ENCODE measurements at places on chromosomes 4 and X.

DNA sequence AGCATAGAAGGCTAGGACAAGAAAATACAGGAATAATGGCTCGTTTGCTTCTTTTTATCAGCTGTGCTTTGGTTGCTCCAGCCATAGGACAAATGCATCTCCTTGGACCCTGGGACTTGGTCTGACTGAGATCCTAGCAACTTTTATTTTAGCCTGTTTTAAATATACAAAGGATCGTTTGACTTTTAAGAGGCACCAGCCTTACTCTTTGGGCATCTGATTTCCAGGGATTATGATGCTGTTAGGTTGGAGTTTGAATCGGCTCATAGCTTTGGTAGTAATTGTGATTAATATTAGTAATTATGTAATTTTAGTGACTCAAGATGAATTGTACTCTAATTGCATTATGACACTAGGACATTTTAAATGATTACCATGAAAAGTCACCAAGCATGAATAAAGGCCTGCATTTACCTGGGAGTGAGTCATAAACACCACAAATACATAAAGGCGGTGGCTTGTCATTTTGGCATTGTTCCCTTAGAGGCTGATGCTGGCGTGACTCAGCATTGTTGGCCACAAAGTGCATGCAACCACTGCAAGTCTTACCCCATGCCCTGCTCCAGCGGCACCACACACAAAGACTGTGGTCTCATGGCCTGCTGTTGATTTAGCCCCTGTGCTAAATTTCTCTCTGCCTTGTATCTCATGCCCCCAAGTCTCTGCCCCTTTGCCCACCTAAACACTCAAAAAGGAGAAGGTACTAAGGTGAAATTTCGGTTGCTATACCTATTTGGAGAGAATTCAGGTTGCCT is 12.4 kb downstream of the GPAT3 start:
- peak; percentile 76 for DNase-seq

DNA sequence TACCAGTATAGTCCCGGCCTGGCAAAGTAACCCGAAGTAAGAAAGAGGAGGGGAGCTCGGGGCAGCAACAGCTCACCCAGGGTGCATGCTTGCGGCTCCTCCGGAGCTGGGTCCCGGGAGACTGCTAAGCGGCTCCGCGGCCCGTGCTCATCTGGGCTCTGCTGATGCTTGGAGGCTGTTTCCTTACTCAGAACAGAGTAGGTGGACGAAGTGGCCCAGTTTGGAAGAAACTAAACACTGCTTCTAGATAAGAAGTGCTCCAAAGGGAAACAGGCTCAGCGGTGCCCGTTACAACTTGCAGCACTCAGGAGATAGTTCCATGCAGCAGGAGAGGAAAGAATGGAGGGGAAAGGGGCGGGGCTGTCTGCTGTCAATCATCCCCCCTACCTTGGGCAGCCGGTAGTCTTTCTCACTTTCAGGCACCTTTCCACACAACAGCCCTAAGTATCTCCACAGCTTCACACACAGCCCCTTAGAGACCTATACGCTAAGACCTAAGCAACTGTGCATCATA is at the start of gene COL4A6:
Gene COL4A6 (minus strand): TSS at position 313 of the 514 bp plus-strand sequence. CDS start 226 bp downstream, at position 87.
- DNase-seq = no peak

GRCh38 chrX:110684653-110685052 is 111.0 kb downstream of the CHRDL1 start:
- no peak for DNase-seq

GRCh38 chrX:7347465-7347864 is 199.5 kb upstream of the PUDP start:
- DNase-seq = no peak

DNA sequence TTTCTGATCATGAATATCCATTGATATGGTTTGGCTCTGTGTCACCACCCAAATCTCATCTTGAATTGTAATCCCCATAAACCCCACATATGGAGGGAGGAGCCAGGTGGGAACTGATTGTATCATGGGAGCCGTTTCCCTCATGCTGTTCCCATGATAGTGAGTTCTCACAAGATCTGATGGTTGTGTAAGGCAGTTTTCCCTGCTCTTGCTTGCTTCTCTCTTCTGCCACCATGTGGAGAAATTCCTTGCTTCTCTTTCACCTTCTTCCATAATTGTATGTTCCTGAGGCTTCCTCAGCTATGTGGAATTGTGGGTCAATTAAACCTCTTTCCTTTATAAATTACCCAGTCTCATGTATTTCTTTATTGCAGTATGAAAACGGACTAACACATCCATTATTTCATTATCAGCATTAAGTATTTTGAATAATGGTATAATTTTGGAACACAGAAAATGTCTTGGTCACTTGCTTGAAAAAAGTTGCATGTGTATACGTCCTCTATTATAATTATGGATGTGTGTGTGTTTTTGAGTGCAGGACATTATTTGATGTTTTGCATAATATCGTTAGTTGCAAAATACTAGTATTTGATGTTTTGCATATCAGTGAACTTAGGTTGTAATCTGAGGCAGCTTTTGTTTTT is 334.6 kb downstream of the PCDH10 start:
- DNase-seq = no peak

DNA sequence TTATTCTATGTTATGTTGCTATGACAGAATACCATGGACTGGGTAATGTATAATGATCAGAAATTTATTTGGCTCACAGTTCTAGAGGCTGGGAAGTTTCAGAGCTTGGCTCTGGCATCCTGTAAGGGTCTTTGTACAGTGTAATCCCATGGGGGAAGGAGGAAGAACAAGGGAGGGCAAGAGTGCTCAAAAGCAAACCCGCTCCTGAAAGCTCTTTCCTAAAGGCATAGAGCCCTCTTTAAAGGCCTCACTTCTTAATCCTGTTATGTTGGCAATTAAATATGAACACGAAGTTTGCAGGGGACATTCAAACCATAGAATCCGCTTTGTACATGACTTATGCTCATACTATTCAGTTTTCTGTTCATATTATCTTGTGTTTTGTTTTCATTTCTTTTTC is 191.3 kb upstream of the CTSO start:
- DNase-seq = no peak

DNA sequence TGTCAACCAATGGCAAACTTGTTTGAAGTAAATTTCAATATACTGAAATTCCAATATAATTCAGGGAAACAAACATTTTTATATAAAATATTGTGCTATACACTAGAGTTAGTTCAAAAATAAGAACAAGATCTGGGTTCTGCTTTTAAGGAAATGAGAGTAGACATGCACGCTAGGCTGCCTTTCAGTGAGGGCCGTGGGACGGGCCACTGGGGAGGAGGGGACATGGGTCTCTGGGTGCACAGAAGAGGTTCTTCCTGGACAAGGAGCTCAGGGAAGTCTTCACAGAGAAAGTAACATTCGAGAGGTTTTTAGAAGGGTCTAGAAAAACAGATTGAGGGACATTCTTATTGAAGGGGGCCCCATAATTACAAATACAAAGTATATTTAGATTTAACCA is 64.4 kb downstream of the SHROOM3 start:
- DNase-seq = no peak

DNA sequence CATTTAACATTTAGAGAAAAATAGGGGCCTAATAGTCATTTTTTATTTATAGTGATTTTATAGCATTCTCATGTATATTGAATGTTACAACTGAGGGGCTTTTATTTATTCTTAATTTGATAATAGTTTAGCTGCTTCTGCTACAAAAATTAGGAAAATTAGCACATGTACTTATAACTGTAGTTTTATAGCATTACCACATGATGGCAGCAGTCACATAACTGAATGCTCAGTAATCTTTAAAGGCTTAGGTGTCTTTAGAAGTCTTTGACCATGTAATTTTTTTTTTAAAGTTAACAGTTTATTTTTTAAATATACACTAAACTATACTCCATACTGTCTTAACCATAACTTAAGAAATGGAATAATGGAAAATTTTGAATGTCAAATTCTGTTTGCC is 136.6 kb downstream of the STAG2 start:
- no peak for DNase-seq

- DNase-seq = no peak
Observed at GRCh38 chr4:105620640-105621323, 68.4 kb downstream of the ARHGEF38 start.

- no peak for DNase-seq
Observed at GRCh38 chr4:80776168-80776567, 254.3 kb upstream of the BMP3 start.

- DNase-seq = no peak
Observed at GRCh38 chrX:101483705-101484104, 1.6 kb upstream of the ARMCX4 start.

- no peak for DNase-seq
Observed at GRCh38 chr4:3655963-3656362, 110.2 kb upstream of the ADRA2C start.

GRCh38 chr4:89514811-89515210 is 207.2 kb upstream of the GPRIN3 start:
- DNase-seq = no peak

DNA sequence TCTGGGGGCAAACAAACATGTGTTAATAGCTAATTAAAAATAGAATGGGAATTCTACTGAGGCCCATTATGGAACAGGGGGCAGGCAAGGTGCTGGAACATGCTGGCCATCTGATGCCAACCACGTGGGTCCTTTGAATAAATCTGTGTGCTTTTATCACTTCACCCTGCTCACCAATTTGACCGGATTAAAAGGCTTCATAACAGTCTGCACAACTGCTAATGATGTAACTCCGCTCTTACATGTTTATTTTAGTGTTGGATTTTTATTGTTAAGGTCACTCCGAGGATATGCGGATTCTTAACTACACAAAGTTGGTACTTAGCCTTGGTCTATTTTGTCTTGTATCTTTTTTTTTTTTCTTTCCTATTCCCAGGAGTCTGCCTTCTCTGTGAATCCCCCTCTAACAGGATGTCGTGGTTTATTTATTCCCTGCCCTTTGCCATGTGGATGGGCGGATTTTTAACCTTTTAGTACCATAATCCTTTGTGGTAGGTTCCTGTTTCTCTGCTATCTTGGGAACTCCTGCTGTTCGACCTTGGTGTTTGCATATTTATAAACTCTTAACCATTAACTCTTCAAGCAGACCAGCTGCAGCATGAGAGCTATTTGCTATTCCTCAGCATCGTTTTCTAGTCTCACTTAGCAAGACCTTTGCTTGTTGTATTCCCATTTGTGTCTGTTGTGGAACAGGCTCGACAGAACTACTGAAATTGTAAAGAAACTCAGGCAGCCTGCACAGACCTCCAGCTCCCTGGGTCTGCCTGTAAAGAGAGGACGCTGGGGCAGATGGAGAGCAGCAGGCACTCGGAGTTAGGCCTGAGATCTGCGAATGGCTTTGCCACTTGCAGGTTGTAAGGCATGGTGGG is 38.0 kb downstream of the TRIM2 start:
- no peak for DNase-seq

GRCh38 chrX:20263474-20263873 is 3.2 kb downstream of the RPS6KA3 start:
- no peak for DNase-seq

- no peak for DNase-seq
Observed at GRCh38 chr4:119093042-119093827, 42.4 kb upstream of the MYOZ2 start.

GRCh38 chr4:122636697-122637096 is 15.8 kb upstream of the IL21 start:
- DNase-seq = no peak

DNA sequence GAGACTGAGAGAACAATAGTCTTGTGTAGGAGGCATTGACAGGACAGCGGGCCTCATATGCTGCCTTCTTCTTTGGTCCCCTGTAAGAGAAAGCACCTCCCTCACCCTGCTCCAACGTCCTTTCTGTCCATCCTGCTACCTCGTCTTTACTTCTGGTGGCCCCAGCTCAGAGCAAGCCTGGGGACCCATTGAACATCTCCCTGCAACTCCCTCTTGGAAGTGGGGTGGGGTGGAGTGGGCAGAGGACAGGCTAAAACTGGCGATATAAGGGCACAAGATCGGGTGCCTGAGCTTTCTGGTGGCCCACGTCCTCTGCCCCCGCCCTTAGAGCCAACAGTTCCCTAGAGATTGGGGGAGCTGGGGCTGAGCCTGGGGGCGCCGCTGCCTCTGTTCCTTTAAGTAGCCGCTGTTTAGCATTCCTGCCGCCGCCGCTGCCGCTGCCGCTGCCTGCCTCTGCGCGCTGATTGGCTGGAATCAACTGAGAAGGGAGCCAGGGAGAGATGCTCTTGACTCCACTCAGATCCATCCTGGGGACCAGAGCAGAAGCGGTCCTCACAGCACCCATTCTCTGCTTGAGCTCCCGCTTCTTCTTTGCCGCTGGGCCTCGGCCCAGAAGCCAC is at the start of gene DLG3:
Gene DLG3 (plus strand): TSS at position 510 of the 620 bp plus-strand sequence. CDS start 367 bp downstream, outside the sequence.
- peak; percentile 46 for DNase-seq

- no peak for DNase-seq
Observed at GRCh38 chr4:86565651-86566050, 28.5 kb upstream of the PTPN13 start.

- no peak for DNase-seq
Observed at GRCh38 chrX:108947205-108947604, 210.8 kb upstream of the IRS4 start.

DNA sequence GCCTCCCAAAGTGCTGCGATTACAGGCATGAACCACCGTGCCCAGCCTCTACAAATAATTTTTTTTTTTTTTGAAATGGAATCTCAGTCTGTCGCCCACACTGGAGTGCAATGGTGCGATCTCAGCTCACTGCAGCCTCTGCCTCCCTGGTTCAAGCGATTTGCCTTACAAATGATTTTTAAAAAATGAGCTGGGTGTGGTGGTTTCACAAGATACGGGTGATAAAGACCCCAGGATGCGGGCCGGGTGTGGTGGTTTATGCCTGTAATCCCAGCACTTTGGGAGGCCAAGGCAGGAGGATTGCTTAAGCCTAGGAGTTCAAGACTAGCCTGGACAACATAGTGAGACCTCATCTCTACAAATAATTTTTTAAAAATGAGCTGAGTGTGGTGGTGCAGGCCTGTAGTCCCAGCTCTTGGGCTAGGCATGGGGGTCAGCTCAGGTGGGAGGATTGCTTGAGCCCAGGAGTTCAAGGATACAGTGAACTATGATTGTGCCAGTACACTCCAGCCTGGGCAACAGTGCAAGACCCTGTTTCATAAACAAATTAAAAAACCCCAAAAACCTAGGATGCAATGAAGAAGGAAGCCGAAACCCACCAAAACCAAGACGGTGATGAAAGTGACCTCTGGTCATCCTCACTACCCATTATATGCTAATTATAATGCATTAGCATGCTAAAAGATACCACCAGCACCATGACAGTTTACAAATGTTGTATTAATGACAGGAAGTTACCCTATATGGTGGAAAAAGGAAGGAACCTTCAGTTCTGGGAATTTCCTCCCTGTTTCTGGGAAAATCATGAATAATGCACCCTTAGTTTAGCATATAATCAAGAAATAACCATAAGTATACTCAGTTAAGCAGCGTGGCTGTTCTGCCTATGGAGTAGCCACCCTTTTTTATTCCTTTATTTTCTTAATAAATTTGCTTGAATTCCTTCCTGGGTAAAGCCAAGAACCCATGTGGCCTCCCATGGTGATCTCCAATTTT is 27.7 kb downstream of the PDGFRA start:
- DNase-seq = no peak

- DNase-seq = no peak
Observed at GRCh38 chr4:15577508-15577907, 77.6 kb downstream of the FBXL5 start.

GRCh38 chrX:116238093-116238492 is 67.5 kb downstream of the AGTR2 start:
- no peak for DNase-seq

DNA sequence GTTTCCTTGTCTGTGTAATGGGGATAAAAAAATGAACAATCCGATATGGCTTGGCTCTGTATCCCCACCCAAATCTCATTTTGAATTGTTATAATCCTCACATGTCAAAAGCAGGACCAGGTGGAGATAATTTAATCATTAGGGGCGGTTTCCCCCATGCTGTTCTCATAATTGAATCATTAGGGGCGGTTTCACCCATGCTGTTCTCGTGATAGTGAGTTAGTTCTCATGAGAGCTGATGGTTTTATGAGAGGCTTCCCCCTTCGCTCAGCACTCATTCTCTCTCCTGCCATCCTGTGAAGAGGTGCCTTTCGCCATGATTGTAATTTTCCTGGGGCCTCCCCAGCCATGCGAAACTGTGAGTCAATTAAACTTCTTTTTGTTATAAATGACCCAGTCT is 633.5 kb downstream of the RAPGEF2 start:
- no peak for DNase-seq

All from stimulated activated CD4-positive, alpha-beta T cell treated with anti-CD3 and anti-CD28 coated beads, Interleukin-15, amount 100 ng/mL, for 24 hours (primary cell).